Stimulated activated CD8-positive, alpha-beta memory T cell treated with anti-CD3 and anti-CD28 coated beads, Interleukin-2, amount 100 ng/mL, for 48 hours (primary cell): ENCODE measurements at places on chromosomes 7 and 10.

DNA sequence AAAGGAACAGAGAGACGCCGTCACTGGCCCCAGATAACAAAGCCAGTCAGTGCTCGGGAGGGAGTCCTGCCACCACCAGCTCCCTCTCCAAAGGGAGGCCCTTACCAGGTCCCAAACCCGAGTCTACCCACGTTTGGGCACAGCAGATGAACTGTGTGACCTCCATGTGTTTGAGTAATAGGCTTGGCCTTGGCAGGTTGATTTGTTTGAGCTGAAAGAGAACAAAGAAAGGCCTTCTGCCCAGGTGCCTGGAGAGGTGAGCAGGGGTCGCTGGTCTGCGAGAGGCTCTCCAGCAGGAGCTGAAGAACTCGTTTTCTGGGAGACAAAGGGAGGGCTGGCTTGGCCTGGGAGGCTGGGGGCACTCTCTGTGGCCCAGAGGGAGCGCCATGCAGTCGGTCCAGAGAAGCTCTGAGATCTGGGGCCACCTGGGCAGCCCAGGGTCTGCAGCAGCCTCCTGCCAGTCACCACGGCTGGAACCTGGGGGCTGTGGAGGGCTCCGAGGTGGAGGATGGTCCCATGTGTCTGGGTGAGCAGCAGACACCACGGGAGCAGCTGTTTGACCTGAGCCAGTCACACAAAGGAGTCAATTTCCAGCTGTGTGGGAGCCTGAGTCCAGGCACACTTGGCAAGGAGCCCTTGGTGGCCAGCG lies 99.7 kb downstream of the PAXIP1 start:
- no peak for DNase-seq

DNA sequence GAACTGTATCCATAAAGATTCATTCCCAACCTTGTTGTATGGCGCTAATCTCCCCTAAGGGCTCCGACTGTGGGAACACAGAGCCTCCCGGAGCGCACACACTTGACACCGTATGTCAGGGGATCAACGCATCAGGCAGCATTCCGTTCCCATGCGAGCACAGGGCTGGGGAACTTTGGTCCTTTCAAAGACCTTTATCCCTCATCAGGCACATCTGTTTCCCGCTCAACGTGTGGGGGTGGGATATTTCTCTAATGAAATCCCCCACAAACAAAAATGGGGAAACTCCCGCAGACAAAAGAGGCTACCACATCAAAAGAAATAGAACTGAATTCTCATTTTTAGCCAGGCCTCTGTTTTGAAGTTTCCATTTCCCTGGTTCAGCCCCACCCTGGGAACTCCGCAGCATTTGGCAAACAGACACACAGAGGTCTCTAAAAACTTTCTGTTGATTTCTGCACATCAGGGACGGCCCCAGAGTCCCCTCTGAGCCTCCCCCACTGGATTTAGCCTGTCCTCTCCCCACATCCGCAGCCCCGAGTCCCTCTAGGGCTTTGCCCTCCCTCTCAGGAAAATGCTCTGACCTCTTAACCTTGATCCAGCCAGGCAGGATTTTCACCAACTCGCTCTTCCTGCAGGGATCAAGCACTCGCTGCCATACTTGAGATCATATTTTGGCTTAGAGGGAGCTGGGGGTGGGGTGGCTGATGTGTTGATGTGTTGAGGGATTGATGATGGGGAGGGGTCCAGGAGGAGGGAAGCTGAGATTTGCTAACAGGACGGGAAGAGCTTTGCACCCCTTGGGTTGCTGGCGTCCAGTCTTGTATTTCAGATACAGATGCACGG lies 6.6 kb downstream of the CPA5 start:
- DNase-seq: no peak

DNA sequence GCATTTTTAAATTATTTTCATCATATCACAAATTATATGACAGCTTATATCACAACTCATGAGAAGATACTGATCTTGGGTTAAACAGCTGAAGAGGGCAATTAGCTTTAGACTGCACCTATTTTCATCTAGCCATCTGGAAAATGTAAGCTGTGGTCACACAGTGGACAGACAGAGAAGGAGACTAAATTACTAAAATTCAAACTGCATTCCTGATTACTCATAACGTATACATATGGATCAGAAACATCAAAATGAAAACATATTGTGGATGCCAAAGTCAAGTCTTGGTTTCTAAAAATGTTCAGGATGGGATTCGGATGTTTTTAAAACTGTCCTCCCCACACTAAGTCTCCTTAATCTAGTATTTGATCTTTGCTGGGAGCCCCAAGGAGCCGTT lies 6.6 kb downstream of the BBIP1 start:
- DNase-seq: no peak

- no peak for DNase-seq
Measured at GRCh38 chr10:16952080-16952479, 134.9 kb upstream of the RSU1 start.

- no peak for DNase-seq
Measured at GRCh38 chr10:108393089-108393488, 1228.6 kb upstream of the SORCS1 start.

GRCh38 chr7:47458057-47458456 lies 123.9 kb downstream of the TNS3 start:
- no peak for DNase-seq

DNA sequence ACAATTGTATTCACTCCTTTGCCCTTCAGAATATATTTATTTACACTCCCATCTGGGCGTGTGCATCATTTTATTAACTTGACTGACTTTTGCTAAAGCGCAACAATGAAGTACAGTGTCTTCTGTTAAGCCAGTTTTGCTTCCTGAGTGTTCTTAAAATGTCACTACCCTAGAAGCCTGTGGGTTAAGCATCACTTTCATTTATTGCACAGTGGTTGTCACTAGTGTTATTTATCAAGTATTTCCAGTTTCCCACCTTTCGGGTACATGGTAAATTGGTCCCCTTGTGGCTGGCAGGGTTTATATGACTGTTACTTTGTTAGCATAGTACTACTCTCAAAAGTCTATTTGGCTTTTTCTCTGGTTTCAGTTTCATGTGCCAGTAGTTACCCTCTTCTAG lies 3.3 kb downstream of the HILPDA start:
- peak; percentile 17 for DNase-seq

DNA sequence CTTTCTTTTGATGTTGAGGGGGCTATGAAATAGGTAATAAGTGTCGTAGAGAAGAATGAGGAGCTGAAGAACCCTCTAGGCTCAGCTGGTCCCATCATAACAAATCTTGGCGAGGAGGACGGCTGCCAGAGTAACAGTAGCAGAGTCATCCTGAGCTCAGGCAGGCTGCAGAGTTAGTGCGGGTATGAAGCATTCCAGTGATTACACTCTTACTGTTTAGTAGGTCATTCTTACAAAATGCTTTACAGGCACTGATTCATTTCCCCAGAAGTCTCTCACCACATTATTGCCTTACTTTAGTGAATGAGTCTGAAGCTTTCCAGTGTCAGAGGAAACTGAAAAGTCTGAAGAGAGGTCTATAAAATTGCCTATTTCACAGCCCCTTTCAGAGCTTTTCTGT lies 43.9 kb upstream of the GPR158 start:
- DNase-seq: no peak

DNA sequence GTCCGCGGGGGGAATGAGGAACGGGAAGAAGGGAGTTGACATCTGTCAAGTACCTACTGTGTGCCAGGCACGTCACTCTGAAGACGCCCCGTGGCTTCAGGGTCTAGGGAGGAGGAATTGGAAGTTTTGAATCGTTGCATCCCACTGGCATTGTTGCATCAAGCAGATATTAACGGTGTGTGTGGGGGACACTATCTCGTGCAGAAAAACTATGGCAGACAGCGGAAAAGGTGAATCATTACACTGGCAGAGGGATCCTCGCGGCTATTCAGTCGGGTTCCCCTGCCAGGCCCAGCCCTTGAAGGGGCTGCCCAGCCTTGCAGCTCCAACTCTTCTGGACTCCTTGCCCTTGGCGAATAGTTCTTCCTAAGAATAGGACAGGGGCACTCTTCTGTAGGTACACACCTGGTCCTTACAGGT lies 1.0 kb upstream of the KIAA1549 start:
- no peak for DNase-seq

DNA sequence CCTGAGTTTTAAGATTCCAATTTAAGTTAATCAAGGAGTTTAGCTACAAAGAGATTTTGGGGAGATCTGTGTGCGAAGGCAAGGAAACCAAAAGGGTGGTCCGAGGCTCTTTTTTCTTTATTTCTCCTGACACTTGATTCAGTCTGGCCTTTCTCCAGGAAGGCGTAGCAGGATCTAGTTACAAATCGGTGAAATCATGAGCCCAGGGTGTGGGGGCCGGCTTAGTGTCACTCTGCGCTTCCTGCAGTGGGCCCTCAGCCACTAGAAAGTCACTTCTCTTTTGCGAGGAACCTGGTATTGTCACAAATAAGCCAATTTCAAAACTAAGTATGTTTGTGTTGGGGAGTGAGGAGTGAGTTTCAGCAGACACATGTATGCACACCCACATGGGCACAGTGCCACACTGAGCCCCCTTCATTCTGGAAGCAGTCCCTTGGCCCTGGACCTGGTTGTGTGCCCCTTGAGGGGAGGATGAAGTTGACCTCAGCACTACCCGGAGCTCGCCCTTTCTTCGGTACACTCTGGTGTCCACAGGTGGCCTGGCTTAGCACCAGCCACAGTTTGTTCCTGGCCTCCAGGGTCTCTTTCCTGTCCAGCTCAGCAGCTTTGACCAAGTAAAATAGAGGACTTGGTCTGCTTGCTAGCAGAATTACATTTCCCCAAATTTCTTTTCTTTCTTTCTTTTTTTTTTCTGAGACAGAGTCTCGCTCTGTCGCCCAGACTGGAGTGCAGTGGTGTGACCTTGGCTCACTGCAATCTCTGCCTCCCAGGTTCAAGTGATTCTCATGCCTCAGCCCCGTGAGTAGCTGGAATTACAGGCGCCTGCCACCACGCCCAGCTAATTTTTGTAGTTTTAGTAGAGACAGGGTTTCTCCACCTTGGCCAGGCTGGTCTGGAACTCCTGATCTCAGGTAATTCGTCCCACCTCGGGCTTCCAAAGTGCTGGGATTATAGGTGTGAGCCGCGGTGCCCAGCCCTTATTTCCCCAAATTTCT lies 84.0 kb upstream of the BTBD16 start:
- DNase-seq: no peak

- DNase-seq: no peak
Measured at GRCh38 chr7:112358513-112358912, 91.7 kb upstream of the IFRD1 start.
